ENCODE measurements at places on chromosomes 4 and X. TPM values are rescaled to one million over a fixed set of nuclear protein-coding genes. Genes with fewer than 3 reads are reported as not detected.

The POF1B gene
- total RNA-seq = 10.6 TPM

The SPARCL1 gene
- not detected for total RNA-seq

The MAB21L2 gene
- not detected for total RNA-seq

The COL25A1 gene
- total RNA-seq = 0.03 TPM

The EPGN gene
- total RNA-seq = 20.0 TPM

The SAT1 gene
- 280 TPM for total RNA-seq

The CT83 gene
- not detected for total RNA-seq

The GUCY1A1 gene
- total RNA-seq = not detected

The ABCG2 gene
- 2.2 TPM for total RNA-seq

The PRDM8 gene
- 7.5 TPM for total RNA-seq

The RIPPLY1 gene
- total RNA-seq = not detected

The TGIF2LX gene
- total RNA-seq = not detected

The MAGEA4 gene
- total RNA-seq = not detected

The SPATA4 gene
- 0.10 TPM for total RNA-seq

The ANKRD50 gene
- total RNA-seq = 17.3 TPM

The MND1 gene
- 10.8 TPM for total RNA-seq

The CENPU gene
- 45.6 TPM for total RNA-seq

The SLC2A9 gene
- 33.2 TPM for total RNA-seq

The KLHL13 gene
- total RNA-seq = 5.2 TPM

The DNASE1L1 gene
- 22.3 TPM for total RNA-seq

The CACNA1F gene
- not detected for total RNA-seq

The UCP1 gene
- not detected for total RNA-seq

The NRK gene
- total RNA-seq = 5.9 TPM

The NR0B1 gene
- total RNA-seq = not detected

The ANOS1 gene
- total RNA-seq = 4.3 TPM

The PCDH11X gene
- total RNA-seq = not detected

The TBC1D8B gene
- 8.1 TPM for total RNA-seq

The H2BW2 gene
- not detected for total RNA-seq

The RCHY1 gene
- total RNA-seq = 16.0 TPM

The LONRF3 gene
- not detected for total RNA-seq

The RBM47 gene
- total RNA-seq = 14.0 TPM

The HHIP gene
- total RNA-seq = 0.53 TPM

The PQBP1 gene
- 75.5 TPM for total RNA-seq

The GPR173 gene
- 0.35 TPM for total RNA-seq

The SSX2 gene
- not detected for total RNA-seq

The FGF13 gene
- not detected for total RNA-seq

The SORBS2 gene
- 1.9 TPM for total RNA-seq

The SLITRK4 gene
- not detected for total RNA-seq

The TEC gene
- total RNA-seq = 0.24 TPM

The PGAM4 gene
- not detected for total RNA-seq

The DOCK11 gene
- 6.2 TPM for total RNA-seq

The LGI2 gene
- total RNA-seq = not detected

The ODAPH gene
- 0.53 TPM for total RNA-seq

The ZAR1 gene
- not detected for total RNA-seq

The SERTM2 gene
- not detected for total RNA-seq

The GPR143 gene
- total RNA-seq = 1.3 TPM

The CCNA2 gene
- total RNA-seq = 65.8 TPM

The PPM1K gene
- total RNA-seq = 11.3 TPM

The AKAP14 gene
- not detected for total RNA-seq
